ENCODE measurements at places on chromosomes 3 and 15. TPM values are rescaled to one million over a fixed set of nuclear protein-coding genes. Genes with fewer than 3 reads are reported as not detected.

The EFHB gene
- total RNA-seq: 0.62 TPM

The STRA6 gene
- not detected for total RNA-seq

DNA sequence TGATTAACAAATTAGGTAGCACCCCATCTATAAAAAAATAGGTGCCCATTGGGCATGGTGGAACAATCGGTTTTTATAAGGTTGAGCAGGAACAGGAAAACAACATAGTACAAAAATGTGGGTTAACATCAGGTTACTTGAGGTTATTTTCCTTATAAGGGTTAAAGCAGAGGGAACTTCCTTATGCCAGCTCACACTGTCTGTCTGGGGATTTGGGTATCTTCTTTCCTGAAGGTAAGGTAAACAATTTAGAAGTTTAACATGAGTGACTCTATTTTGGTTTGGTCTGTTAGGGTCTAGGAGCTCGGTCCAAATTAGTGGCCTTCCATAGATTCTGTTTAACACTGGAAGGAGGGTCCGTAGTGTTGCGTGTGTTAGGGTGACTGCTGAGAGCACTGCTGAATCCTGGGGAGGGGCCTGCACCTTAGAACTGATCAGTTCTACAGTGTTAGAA is 14.7 kb downstream of the CHD2 start:
- no peaks in the 10 kb centered on the region for H3K27me3 ChIP-seq
- peak overlapping the region; percentile 78 for H3K4me3 ChIP-seq
- peak overlapping the region; percentile 98 for H3K27ac ChIP-seq
- DNase-seq: no peak
- H3K4me1 ChIP-seq: peaks cover 82% of the 10 kb centered on the region

- H3K36me3 ChIP-seq: no peaks in the 10 kb centered on the region
- DNase-seq: no peak
- no peaks in the 10 kb centered on the region for H3K27me3 ChIP-seq
- no peak overlapping the region for H3K27ac ChIP-seq
- no peak overlapping the region for H3K4me3 ChIP-seq
Measured at GRCh38 chr3:172626021-172626640, 84.7 kb downstream of the NCEH1 start.

DNA sequence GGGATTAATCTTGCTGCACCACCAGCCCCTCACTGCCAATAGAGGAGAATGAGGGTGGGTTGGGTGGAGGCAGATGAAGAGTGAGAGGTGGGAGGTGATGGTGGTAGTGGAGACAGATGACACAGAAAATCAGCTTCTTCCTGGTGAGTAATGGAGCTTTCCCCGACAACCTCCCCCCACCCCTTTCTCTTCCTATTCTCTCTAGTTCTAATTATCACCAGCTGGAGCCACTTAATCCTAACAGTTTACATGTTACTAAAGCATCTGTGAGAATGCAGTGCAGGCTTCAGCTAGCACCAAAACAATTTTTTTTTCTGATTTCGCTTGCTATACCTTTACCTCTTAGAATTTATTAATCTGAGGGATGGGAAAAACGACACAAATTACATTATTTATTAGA is 116.1 kb upstream of the DNAJC19 start:
- H3K36me3 ChIP-seq: no peaks in the 10 kb centered on the region
- DNase-seq: no peak
- H3K27ac ChIP-seq: no peak overlapping the region

The ZNF662 gene
- total RNA-seq: 1.3 TPM

- H3K4me1 ChIP-seq: peaks cover 6% of the 10 kb centered on the region
- DNase-seq: no peak
- no peak overlapping the region for H3K27ac ChIP-seq
- no peak overlapping the region for H3K4me3 ChIP-seq
- H3K36me3 ChIP-seq: no peaks in the 10 kb centered on the region
- peaks cover 9% of the 10 kb centered on the region for H3K27me3 ChIP-seq
Measured at GRCh38 chr3:44237665-44238064, 4.0 kb upstream of the TOPAZ1 start.

GRCh38 chr3:143693506-143693905 is 154.8 kb downstream of the SLC9A9 start:
- H3K36me3 ChIP-seq: no peaks in the 10 kb centered on the region
- H3K27ac ChIP-seq: no peak overlapping the region
- H3K4me3 ChIP-seq: no peak overlapping the region
- H3K27me3 ChIP-seq: no peaks in the 10 kb centered on the region

GRCh38 chr3:3875491-3875890 is 76.3 kb downstream of the LRRN1 start:
- H3K4me3 ChIP-seq: no peak overlapping the region
- H3K27ac ChIP-seq: no peak overlapping the region
- no peaks in the 10 kb centered on the region for H3K4me1 ChIP-seq
- no peaks in the 10 kb centered on the region for H3K27me3 ChIP-seq

DNA sequence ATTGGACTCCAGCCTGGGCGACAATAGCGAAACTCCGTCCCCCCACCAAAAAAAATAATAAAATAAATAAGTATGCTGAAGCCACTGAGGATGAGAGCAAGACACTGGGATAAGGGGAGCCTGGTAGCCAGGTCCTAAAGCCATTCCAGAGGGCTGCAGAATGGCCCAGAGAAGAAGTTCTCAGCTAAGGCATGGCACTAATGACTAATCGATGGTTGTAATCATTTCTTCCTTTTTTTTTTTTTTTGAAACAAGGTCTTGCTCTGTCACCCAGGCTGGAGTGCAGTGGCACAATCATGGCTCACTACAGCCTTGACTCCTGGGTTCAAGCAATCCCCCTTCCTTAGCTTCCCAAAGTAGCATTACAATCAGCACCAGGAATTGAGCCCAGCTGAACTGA is 25.6 kb upstream of the ZNF774 start:
- H3K4me3 ChIP-seq: no peak overlapping the region
- H3K27me3 ChIP-seq: no peaks in the 10 kb centered on the region
- H3K36me3 ChIP-seq: no peaks in the 10 kb centered on the region
- no peak for DNase-seq

The SCAMP2 gene
- 83.4 TPM for total RNA-seq

Measured in activated CD4-positive, alpha-beta T cell treated with anti-CD3 and anti-CD28 coated beads for 36 hours (primary cell).